ENCODE measurements at places on chromosomes 1 and 21.

- DNase-seq: peak; percentile 67
- H3K4me1 ChIP-seq: peaks cover 38% of the 10 kb centered on the region
- no peaks in the 10 kb centered on the region for H3K27me3 ChIP-seq
- H3K27ac ChIP-seq: peak overlapping the region; percentile 98
These were observed 1.9 kb downstream of the S100A11 start for GRCh38 chr1:152034654-152035538.

- no peak for DNase-seq
- H3K36me3 ChIP-seq: no peaks in the 10 kb centered on the region
- H3K27me3 ChIP-seq: peaks cover 80% of the 10 kb centered on the region
- no peak overlapping the region for H3K4me3 ChIP-seq
- peaks cover 2% of the 10 kb centered on the region for H3K4me1 ChIP-seq
- no peak overlapping the region for H3K27ac ChIP-seq
These were observed 1.4 kb upstream of the PCSK9 start for GRCh38 chr1:55037733-55038551.

DNA sequence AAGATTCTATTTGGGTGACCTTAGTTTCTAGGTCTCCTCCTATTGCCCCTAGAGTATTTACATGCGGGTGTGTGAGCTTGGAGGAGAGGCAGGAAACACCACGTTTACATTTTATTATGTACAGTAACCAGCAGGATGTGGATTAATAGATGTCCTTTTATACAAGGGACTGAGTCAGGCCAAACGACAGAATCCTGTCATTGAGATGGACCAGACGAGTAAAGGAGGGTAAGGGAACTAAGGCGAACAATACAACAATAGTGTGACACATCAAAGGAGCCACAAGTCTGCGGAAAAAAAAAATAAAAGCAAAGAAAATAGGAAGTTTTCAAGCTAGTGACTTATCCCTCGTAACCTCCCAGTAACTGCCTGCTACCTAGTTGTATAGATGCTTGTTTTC lies 151.1 kb downstream of the GABPA start:
- H3K27ac ChIP-seq: no peak overlapping the region
- DNase-seq: no peak
- H3K27me3 ChIP-seq: no peaks in the 10 kb centered on the region

DNA sequence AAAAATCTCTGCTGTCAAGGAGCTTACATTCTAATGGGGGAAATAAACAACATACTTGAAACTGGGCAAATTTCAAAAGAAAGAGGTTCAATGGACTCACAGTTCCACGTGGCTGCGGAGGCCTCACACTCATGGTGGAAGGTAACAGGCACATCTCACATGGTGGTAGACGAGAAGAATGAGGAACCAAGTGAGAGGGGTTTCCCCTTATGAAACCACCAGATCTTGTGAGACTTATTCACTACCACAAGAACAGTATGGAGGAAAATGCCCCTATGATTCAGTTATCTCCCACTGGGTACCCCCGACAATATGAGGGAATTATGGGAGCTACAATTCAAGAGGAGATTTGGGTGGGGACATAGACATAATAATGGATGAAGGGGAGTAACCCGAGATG lies 226.4 kb downstream of the ZP4 start:
- no peak overlapping the region for H3K4me3 ChIP-seq
- no peak for DNase-seq
- no peaks in the 10 kb centered on the region for H3K27me3 ChIP-seq
- no peaks in the 10 kb centered on the region for H3K4me1 ChIP-seq
- no peak overlapping the region for H3K27ac ChIP-seq
- H3K36me3 ChIP-seq: no peaks in the 10 kb centered on the region

- H3K27me3 ChIP-seq: peaks cover 43% of the 10 kb centered on the region
- no peak overlapping the region for H3K27ac ChIP-seq
- H3K4me3 ChIP-seq: no peak overlapping the region
- H3K4me1 ChIP-seq: peaks cover 8% of the 10 kb centered on the region
These were observed 2.2 kb downstream of the RAB3B start for GRCh38 chr1:51988254-51988653.

GRCh38 chr21:39156024-39156423 lies 27.2 kb downstream of the PSMG1 start:
- H3K4me3 ChIP-seq: no peak overlapping the region
- no peak for DNase-seq
- no peaks in the 10 kb centered on the region for H3K4me1 ChIP-seq
- H3K27ac ChIP-seq: no peak overlapping the region
- no peaks in the 10 kb centered on the region for H3K36me3 ChIP-seq

DNA sequence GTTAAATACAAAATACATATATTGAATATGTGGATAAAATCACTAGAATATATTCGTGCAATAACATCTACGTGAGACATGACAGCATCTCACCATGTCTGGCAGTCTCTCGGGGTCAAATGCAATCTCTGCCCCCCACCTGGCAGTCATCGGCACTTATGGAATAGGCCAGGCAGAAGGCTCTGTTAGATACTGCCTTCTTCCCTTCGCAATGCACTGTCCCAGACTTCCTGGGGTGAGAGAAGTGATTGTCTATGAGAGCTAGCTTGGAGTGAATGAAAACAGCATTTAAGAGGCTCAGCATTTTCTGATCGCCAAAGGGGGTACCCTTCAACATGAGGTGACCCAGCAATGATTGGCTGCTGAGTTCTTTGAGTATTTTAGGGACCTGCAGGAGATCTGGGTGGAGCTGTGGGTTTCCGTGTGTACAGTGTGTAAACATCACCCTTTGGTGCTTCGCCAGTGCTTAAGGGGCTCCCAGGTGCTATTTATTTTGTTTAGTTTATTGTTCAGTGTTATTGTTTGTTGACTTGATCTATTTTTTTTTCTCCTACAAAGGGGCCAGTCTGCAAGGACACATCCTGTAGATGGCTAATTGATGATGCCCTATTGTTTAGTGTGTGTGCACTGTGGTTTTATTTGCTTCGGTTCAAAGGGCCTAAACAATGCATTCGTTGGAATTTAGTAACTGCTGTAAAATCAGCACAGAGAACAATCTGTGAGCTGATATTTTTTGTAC lies 10.2 kb downstream of the ERG start:
- no peak overlapping the region for H3K4me3 ChIP-seq
- H3K27ac ChIP-seq: no peak overlapping the region
- no peak for DNase-seq
- peaks cover 3% of the 10 kb centered on the region for H3K4me1 ChIP-seq
- H3K27me3 ChIP-seq: peaks cover 45% of the 10 kb centered on the region
- no peaks in the 10 kb centered on the region for H3K36me3 ChIP-seq

DNA sequence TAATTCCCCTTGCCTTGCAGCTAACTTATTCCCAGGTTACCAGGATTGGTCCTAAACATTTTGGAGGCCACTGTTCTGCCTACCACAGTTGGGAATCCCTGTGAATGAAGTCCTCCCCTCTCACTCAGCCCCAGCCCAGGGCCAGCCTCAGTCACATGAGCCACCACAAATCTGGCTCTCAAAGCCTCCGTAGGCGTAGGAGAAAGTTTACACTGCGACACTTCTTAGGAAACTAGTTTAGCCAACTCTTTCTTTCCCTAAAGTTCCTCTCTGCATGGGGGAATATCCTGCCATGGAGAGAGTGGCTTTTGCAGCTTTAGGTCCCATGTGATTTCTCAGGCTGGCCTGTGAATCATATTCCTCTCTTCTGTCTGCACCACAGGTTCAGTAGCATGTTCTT lies 45.7 kb upstream of the ETV3 start:
- H3K36me3 ChIP-seq: no peaks in the 10 kb centered on the region
- H3K4me1 ChIP-seq: no peaks in the 10 kb centered on the region
- no peak for DNase-seq
- no peak overlapping the region for H3K4me3 ChIP-seq
- no peak overlapping the region for H3K27ac ChIP-seq
- H3K27me3 ChIP-seq: peaks cover 30% of the 10 kb centered on the region

DNA sequence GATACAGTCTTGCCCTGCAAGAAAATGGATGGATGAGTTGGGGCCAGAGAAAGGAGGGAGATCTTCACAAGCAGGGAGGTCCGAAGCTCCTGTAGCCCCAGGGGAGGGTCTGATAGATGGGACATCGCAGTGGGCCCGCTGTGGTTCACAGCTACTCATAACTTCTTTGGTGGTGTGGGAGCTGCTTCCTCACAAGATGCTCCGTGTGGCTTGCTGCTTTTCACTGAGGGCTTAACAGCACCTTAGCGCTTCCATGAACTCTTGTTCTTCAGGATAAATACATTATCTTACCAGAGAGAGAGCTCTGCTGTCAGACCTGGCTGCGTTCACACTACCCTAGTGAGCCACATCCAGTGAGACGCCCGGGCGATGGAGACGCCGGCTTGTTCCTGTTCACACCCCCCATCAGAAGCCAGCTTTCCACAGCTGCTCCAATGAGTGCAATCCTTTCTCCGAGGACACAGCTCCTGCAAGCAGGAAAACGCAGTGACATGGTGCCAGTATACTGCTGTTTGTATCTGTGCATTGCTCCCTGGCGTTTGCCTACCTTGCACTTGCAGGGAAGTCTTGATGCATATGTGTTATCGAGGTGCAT lies 599.8 kb downstream of the AJAP1 start:
- no peak for DNase-seq
- no peaks in the 10 kb centered on the region for H3K36me3 ChIP-seq
- H3K27me3 ChIP-seq: peaks cover under 1% of the 10 kb centered on the region
- H3K27ac ChIP-seq: no peak overlapping the region
- H3K4me1 ChIP-seq: no peaks in the 10 kb centered on the region

- no peaks in the 10 kb centered on the region for H3K36me3 ChIP-seq
- DNase-seq: no peak
- no peaks in the 10 kb centered on the region for H3K4me1 ChIP-seq
- H3K4me3 ChIP-seq: no peak overlapping the region
- no peak overlapping the region for H3K27ac ChIP-seq
- H3K27me3 ChIP-seq: peaks cover 12% of the 10 kb centered on the region
These were observed 38.9 kb upstream of the C1orf185 start for GRCh38 chr1:51063121-51063520.

GRCh38 chr1:51525295-51525694 lies 6.2 kb upstream of the EPS15 start:
- H3K4me3 ChIP-seq: no peak overlapping the region
- no peaks in the 10 kb centered on the region for H3K36me3 ChIP-seq
- H3K27me3 ChIP-seq: no peaks in the 10 kb centered on the region
- no peak overlapping the region for H3K27ac ChIP-seq
- no peak for DNase-seq

DNA sequence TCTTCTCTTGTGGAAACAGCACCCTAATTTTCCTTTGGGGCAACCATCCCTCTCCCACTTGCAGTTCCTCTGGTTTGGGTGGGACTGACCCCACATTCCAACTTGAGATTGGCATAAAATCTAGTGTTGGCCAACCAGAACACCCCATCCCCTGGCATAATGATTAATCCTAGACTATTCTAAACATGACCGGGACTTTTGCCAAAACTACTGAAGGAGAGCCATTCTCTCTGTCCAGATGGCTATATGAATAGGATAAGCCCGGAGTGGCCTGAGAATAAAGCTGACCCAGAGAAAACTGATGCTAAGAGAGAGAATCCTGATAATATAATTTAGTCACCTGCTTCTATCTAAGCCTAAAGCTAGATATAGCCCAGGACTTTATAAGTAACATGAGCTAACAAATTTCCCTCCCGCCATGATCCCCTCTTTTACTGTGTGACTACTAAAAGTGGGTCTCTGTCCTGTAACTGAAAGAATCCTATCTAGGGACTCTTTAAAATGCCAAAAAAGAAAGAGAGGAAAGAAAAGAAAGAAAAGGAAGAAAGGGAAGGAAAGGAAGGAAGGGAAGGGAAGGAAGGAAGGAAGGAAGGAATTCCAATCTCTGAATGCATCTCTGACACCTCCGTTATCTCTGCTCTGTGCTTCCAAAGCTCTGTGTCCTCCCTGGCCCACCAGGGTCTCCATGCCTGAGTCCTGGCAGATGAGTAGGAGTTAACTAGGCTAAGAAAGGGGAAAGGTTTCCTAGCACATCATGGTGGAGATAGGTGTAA lies 28.0 kb upstream of the NRDC start:
- no peaks in the 10 kb centered on the region for H3K36me3 ChIP-seq
- no peak overlapping the region for H3K4me3 ChIP-seq
- peak overlapping the region; percentile 76 for H3K27ac ChIP-seq
- no peaks in the 10 kb centered on the region for H3K4me1 ChIP-seq

All from T-helper 2 cell treated with Interferon-gamma antibody and Interleukin-4, amounts not matched to agents 5 μg/mL and 100 μg/mL, for 36 hours (primary cell).